ENCODE measurements at places on chromosomes 7 and 10.

- no peak for DNase-seq
- peak overlapping the region; percentile 48 for H3K4me3 ChIP-seq
- peaks cover 29% of the 10 kb centered on the region for H3K4me1 ChIP-seq
- no peaks in the 10 kb centered on the region for H3K27me3 ChIP-seq
- no peaks in the 10 kb centered on the region for H3K36me3 ChIP-seq
These were observed 707 bp upstream of the GHITM start for GRCh38 chr10:84138478-84139125.

GRCh38 chr7:152968514-152968913 lies 209.0 kb downstream of the ACTR3B start:
- DNase-seq: no peak
- no peak overlapping the region for H3K4me3 ChIP-seq
- H3K36me3 ChIP-seq: no peaks in the 10 kb centered on the region

DNA sequence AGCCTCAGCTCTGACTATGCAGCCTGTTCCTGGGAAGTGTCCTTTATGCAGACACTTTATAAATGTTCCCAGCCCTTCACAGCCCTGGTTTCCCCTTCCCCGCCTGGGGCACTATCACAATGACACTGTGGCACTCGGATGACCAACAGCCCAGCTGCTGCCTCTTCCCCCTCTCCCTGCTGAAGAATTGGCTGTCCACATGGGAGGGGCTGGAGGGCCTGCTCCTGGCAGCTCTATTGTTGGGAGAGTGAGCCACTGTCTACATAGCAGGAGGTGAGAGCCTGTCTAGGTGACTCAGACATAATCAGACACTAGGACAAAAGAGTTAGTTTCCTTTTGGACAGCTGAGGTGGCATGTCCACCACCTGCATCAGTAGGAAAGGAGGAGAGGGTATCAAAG lies 437.5 kb downstream of the PLXNA4 start:
- H3K27ac ChIP-seq: no peak overlapping the region
- H3K4me3 ChIP-seq: no peak overlapping the region
- DNase-seq: no peak
- H3K4me1 ChIP-seq: no peaks in the 10 kb centered on the region

DNA sequence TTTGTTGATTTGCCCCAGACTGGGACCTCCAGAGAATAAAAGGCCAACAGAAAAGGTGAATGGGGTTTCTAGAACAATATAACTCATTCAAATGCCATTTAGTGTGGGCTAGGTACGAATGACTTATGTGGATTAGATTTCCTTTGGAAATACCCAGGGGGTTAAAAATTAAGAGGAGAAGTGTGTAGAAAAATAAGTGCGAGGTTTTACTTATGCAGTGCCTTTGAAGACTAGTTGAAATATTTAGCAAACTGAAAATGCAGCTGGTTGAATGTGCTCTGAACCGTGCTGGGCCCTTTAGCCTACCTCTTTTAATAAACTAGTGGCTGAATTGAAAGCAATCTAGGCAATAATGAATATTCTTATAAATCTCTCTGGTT lies 180.6 kb downstream of the LRMDA start:
- H3K36me3 ChIP-seq: no peaks in the 10 kb centered on the region
- H3K4me1 ChIP-seq: peaks cover 17% of the 10 kb centered on the region
- no peak overlapping the region for H3K4me3 ChIP-seq
- H3K27ac ChIP-seq: no peak overlapping the region

DNA sequence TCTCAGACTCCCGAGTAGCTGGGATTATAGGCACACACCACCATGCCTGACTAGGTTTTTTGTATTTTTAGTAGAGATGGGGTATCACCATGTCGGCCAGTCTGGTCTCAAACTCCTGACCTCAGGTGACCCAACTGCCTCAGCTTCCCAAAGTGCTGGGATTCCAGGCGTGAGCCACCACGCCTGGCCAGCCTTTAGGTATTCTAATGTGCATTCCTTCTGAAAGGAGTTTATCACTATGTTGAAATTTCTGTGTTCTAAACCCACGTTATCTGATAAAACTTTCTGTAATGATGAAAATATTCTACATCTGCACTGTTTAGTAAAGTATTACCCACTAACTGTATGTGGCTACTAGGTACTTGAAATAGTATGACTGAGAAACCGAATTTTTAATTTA lies 110.6 kb upstream of the IMMP2L start:
- H3K27ac ChIP-seq: no peak overlapping the region
- no peak for DNase-seq
- H3K4me1 ChIP-seq: no peaks in the 10 kb centered on the region
- H3K27me3 ChIP-seq: no peaks in the 10 kb centered on the region
- H3K4me3 ChIP-seq: no peak overlapping the region

All from tibial nerve (tissue), 4 donors.